Central memory CD8-positive, alpha-beta T cell (primary cell): ENCODE measurements at places on chromosomes 3 and 15.
A peak's percentile ranks its signal among the peaks of the same experiment; 100 is the strongest.

- DNase-seq: no peak
Observed at GRCh38 chr15:33016405-33017024, 178.0 kb downstream of the FMN1 start.

DNA sequence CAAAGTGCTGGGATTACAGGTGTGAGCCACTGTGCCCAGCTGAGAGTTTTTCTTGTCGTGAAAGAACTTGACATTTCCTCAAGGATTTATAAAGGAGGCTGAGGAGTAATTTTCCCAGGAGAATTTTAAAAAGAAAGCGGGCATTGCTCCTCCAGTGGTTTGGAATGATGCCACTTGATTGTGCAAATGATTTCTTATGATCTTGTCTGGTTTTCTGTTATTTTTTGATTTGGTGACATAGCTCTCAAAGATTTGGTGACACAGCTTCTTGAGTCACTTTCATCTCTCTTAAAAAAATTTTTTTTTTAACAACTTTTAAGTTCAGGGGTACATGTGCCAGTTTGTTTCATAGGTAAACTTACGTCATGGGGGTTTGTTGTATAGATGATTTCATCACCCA, 24.6 kb upstream of the NFKBIZ start:
- no peak for DNase-seq

DNA sequence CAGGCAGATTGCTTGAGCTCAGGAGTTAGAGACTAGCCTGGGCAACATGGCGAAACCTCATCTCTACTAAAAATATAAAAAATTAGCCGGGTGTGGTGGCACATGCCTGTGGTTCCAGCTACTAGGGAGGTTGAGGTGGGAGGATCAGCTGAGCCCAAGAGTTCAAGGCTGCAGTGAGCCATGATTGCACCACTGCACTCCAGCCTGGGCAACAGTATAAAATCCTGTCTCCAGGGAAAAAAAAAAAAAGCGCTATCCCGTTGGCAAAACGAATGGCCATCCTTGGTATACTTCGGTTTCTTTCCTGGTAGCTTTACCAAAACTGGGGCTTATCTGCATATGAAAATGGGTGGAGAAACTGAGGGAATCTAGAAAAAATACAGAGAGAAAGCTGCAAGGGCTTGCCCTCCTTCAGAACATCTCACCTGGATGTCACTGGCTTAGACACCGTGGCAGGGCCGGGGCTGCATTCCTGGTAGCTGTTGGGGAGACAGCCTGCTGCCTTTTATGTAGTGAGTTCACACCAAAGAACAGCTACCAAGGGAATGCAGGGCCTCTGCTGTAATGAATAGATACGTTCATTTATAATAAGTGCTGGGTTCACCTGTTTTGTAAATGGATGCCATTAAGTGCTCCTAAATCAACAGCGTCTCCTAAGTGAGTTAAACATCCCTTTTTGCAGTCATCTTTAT, 96.0 kb downstream of the IQSEC1 start:
- DNase-seq: no peak

- DNase-seq: no peak
Observed at GRCh38 chr3:170572665-170573253, 13.1 kb downstream of the SLC7A14 start.

- DNase-seq: no peak
Observed at GRCh38 chr3:127697551-127698240, 24.9 kb downstream of the ABTB1 start.

GRCh38 chr3:105786241-105786640, 82.6 kb downstream of the CBLB start:
- DNase-seq: no peak

- DNase-seq: no peak
Observed at GRCh38 chr15:36925653-36926426, 174.5 kb downstream of the MEIS2 start.

DNA sequence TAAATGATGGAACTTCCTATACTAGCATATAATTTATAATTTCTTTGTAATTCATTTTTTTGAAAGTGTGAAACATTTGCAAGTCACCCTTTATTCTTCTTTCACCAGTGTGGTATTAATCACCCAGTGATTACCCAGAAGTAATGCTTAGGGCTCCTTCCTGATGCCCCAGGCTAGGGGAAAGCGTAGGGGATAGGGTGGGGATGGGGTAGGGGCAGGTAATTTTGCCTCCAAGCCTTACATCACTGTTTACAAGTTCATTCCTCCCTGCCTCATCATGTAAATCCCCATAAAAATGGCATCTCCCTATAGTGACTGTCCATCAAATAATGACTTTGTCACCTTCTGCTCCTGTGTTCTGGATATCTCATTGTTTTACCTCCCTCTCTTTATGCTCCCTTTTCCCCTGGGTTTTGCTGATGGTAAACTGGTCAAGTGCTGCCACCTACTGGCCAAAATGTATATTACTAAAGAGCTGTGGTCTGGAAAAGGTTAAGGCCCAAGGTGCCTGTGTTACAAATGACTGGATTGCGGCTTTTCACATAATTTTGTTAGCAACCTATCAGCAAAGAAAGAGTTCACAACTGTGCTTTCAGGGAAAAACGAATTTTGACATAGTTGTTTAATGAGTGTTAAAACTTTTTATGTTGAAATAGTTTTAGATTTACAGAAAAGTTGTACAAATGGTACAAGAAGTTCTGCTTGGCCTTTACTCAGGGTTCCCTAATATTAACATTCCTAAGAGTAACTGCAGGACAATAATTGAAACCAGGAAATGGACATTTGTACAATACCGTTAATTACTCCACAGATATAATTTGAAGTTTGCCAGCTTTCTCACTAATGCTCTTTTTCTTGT, 54.7 kb downstream of the ONECUT1 start:
- peak; percentile 68 for DNase-seq

- DNase-seq: no peak
Observed at GRCh38 chr15:55420171-55420866, 12.0 kb downstream of the PIERCE2 start.

DNA sequence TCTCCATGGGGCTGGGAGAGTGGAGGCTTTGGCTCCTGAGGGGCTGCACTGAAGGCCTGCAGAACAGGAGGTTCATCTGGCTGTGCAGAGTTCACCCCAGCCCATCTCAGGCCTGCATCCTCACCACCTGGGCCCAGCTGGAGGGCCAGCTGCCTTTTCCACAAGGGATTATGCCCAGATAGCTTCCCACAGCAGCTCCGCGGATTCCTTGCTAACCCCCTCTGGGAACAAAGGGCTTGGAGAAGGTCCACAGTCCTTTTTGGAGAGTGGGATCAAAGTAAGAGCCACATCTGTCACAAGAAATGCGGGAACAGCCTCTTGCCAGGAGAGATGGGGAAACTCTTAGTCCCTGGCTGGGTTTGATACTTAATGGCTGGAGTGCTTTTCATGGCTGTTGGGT, 164.7 kb upstream of the RGMA start:
- DNase-seq: no peak

GRCh38 chr3:94362393-94362792, 299.5 kb downstream of the NSUN3 start:
- DNase-seq: no peak

DNA sequence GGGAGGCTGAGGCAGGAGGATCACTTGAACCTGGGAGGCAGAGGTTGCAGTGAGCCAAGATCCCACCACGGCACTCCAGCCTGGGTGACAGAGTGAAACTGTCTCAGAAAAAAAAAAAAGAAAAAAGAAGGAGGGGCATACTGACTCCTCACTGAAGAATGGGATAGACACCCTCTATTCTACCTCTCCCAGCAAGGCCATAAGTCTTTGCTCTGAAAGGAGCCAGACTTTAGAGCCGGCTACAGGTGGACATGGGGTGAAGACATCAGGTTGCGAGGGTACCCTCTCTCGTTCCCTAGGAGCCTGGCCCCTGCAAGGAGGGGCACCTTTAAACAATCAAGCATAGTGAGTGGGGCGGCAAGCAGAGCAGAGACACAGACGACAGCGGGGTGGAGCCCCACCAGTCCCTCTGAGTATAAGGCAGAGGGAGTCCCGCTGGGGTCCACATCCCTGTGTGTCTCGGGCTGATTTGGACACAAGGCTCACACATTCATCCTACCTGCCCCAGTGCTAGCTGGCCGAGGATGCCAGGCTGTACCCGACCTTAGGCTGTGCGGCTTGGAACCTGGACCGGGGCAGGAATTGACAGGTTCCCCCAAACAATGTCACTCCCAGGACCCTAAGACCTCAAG, 1.1 kb downstream of the GRAMD2A start:
- DNase-seq: no peak

GRCh38 chr3:137204409-137204808, 246.6 kb downstream of the IL20RB start:
- no peak for DNase-seq

GRCh38 chr3:9787714-9788113, 4.6 kb downstream of the TADA3 start:
- DNase-seq: no peak

GRCh38 chr15:40063563-40064011, 24.6 kb upstream of the SRP14 start:
- DNase-seq: no peak

DNA sequence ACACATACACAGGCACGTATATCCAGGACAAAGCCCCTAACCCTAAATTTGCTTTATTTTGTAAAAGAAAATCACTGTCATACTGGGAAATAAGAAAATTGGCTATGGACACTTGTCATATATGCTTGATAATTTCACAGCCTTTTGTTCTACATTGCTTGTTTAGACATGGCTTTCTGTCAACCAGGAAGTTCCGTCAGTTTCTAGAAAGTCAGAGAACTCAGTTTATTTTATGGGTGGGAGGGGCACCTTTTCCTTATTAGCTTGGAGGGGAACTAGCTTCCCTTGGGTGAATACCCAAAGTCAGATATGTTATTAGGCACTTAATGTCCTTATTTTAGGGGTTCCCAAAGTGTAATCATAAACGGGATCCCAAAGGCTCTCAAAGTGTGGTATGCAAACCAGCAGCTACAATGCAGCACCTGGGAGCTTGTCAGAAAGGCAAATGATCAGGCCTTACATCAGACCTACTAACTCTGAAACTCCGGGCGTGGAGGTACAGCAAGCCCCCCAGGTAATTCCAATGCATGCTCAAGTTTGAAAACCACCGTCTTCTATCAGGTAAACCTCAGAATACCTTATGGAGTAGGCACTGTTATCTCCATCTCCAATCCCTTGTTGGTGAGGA, 50.1 kb downstream of the CADPS start:
- no peak for DNase-seq

DNA sequence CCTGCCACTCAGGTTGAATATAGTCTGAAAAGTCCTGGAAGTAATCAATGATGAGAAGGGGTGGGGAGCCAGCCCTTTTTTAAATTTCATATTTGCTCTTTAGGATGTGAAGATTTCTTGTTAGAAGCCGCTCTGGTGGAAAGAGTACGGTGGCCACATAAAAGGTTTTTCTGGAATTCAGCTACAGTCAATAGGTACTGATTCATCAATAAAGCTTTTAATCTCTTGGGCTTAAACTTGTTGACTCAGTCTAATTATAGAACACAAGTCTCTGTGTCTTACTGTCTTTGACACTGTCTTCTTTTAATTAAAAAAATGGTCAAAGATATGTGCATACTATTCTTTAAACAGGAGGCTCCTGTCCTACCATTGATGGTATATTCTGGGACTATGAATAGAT, 99.9 kb upstream of the TP63 start:
- no peak for DNase-seq

DNA sequence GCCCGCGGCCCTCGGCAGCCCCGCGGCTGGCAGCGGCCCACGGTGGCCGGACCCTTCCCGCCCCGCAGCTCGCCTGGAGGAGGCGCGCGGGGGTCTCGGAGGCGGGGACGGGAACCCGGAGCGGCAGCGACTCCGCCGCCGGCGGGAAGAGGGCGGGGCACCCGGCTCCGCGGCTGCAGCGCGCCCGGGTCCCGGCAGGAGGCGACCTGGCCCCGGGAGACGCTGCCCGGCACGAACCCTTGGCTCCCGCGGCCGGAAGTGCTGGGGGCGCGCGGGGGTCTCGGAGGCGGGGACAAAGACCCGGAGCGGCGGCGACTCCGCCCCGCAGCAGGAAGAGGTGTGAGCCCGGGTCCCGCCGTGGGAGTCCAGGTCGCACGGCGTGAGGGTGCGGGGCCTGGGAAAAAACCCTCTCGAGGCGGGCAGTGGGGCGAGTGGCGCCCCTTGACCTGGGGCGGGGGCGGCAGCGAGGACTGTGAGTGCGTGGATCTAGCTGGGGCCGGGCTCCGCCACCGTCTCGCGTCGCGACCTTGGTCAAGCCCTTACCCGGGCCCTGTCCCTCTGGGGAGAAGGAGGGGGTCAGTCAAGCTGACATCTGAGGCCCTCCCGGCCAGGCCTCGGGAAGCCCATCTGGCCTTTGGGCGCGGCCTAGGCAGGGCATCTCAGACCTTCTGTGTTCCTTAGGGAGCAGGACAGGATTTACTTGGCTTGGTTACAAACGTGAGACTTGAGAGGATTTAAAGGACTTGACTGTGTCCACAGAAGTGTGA, at the start of gene CIB2:
Gene CIB2 (minus strand): TSS at position 151 of the 767 bp plus-strand sequence. CDS start 230 bp downstream, outside the sequence.
- peak; percentile 71 for DNase-seq

GRCh38 chr3:58526515-58526957, 10.5 kb downstream of the ACOX2 start:
- no peak for DNase-seq

GRCh38 chr15:93179700-93180102, 90.7 kb upstream of the RGMA start:
- DNase-seq: no peak

- DNase-seq: no peak
Observed at GRCh38 chr15:80006946-80007345, 36.0 kb upstream of the BCL2A1 start.

GRCh38 chr3:186882150-186882524, 39.6 kb downstream of the ADIPOQ start:
- no peak for DNase-seq

DNA sequence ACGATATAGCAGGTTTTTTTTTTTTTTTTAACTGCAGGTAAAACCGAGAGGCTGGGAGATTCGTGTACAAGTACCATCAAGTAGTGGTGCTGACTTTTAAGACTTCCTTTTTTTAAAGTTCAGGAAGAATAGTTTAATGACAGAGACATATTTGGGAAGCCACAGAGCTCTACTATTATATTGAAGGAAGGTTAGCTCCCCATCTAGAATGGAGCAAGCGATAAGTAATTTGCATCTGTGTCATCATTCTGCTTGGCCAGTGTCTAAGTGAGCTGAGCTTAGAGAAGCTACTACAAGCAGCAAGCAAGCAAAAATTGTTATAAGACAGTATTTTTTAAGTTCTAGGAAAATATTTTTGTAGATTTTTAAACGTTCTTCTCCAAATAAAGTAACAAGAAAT, 203.2 kb downstream of the ATP8B4 start:
- no peak for DNase-seq

- DNase-seq: no peak
Observed at GRCh38 chr3:16318176-16318575, 53.2 kb downstream of the OXNAD1 start.

- no peak for DNase-seq
Observed at GRCh38 chr3:189900578-189900977, 220.1 kb downstream of the P3H2 start.

GRCh38 chr15:85723960-85724945, 70.5 kb downstream of the KLHL25 start:
- DNase-seq: no peak

GRCh38 chr3:147615035-147615434, 205.9 kb downstream of the ZIC1 start:
- DNase-seq: no peak

DNA sequence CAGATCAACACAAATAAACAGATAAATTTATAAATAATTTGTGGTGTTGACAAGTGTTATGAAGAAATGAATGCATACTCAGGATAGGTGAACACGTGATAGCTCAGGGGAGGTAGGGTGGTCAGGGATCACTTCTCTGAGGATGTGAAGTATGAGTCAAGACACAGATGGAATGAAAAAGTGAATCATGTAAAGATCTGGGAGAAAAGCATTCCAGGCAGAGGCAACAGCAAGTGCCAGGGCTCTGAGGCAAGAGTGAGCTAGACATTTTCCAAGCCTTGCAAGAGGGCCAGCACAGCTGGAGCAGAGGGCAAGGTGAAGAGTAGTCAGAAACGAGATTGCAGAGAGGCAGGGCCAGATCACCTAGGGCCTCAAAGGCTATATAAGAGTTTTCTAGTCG, 177.8 kb downstream of the WNT5A start:
- DNase-seq: no peak
